IgD-negative memory B cell (primary cell): ENCODE measurements at places on chromosomes 7 and 10. TPM values are rescaled to one million over a fixed set of nuclear protein-coding genes. Genes with fewer than 3 reads are reported as not detected.

MYL7 gene
- not detected for polyA plus RNA-seq

CNNM2 gene
- 7.9 TPM for polyA plus RNA-seq

CTAGE4 gene
- polyA plus RNA-seq = not detected

SLC13A1 gene
- polyA plus RNA-seq = not detected

PPP2R2D gene
- polyA plus RNA-seq = 17.1 TPM

CALHM1 gene
- polyA plus RNA-seq = 1.4 TPM

VWDE gene
- polyA plus RNA-seq = not detected

CFAP69 gene
- 0.54 TPM for polyA plus RNA-seq

TUBB8 gene
- polyA plus RNA-seq = 0.59 TPM

ACSL5 gene
- 52.3 TPM for polyA plus RNA-seq

ORC5 gene
- 16.9 TPM for polyA plus RNA-seq

PNLIPRP2 gene
- polyA plus RNA-seq = not detected

IL15RA gene
- 6.4 TPM for polyA plus RNA-seq

SEMA3E gene
- not detected for polyA plus RNA-seq

AKR1D1 gene
- polyA plus RNA-seq = not detected

STN1 gene
- 20.5 TPM for polyA plus RNA-seq

MMD2 gene
- polyA plus RNA-seq = not detected

PON3 gene
- polyA plus RNA-seq = not detected

EGFR gene
- polyA plus RNA-seq = not detected

PON1 gene
- polyA plus RNA-seq = not detected

ZNF804B gene
- not detected for polyA plus RNA-seq

MGMT gene
- 35.1 TPM for polyA plus RNA-seq

NUTM2B gene
- 0.21 TPM for polyA plus RNA-seq

SAMD8 gene
- 11.7 TPM for polyA plus RNA-seq

PAX4 gene
- polyA plus RNA-seq = not detected

TYW1B gene
- 3.6 TPM for polyA plus RNA-seq

TRPV5 gene
- polyA plus RNA-seq = not detected

GATA3 gene
- polyA plus RNA-seq = 2.0 TPM

DYDC2 gene
- not detected for polyA plus RNA-seq

CRHR2 gene
- polyA plus RNA-seq = not detected

CALN1 gene
- polyA plus RNA-seq = not detected

PGAM2 gene
- polyA plus RNA-seq = not detected

TDRD1 gene
- polyA plus RNA-seq = not detected

C7orf33 gene
- polyA plus RNA-seq = not detected

UBE2D1 gene
- polyA plus RNA-seq = 16.5 TPM

MSMB gene
- not detected for polyA plus RNA-seq

LRRC17 gene
- not detected for polyA plus RNA-seq

OGA gene
- 47.8 TPM for polyA plus RNA-seq

HGF gene
- not detected for polyA plus RNA-seq

GHRHR gene
- not detected for polyA plus RNA-seq

CCDC146 gene
- polyA plus RNA-seq = 1.0 TPM

USP54 gene
- polyA plus RNA-seq = 0.75 TPM

PTF1A gene
- polyA plus RNA-seq = not detected

PNLIPRP1 gene
- polyA plus RNA-seq = not detected

CCDC6 gene
- 13.4 TPM for polyA plus RNA-seq

TMEM229A gene
- not detected for polyA plus RNA-seq

MYPN gene
- not detected for polyA plus RNA-seq

RBP3 gene
- not detected for polyA plus RNA-seq

FAM25C gene
- not detected for polyA plus RNA-seq

ELN gene
- polyA plus RNA-seq = not detected

NRP1 gene
- not detected for polyA plus RNA-seq

RADIL gene
- not detected for polyA plus RNA-seq

FKBP6 gene
- not detected for polyA plus RNA-seq

LIPN gene
- 0.31 TPM for polyA plus RNA-seq
